ENCODE measurements at places on chromosomes 2 and 18.

DNA sequence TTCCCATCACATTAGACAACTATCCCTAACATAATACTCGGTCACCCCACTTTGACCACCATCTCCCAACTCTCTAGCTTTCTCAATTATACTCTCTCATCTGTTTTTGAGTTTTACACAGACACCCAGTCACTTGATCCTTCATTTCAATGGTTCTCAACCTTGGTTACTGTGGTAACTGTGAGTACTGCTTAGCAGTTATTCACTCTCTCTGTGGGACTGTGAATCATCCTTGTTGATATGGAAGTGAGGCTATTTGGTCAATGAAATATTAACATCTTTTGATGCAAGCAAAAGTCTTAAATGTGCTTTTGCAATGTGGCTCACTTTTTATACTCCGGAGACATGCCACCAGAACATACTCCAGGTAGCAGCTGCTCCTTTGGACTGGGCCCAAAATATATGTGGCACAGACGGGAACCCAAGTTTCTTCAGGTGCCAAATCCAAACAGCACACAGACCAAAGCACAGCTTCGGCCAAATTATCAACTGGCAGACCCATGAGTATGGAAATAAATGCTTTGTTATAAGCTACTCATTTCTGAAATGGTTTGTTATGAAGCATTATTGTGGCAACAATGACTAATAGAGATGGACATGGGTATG lies 75.0 kb upstream of the SLC25A52 start:
- DNase-seq: peak; percentile 27

- peak; percentile 31 for DNase-seq
These were observed 118.2 kb upstream of the NOL4 start for GRCh38 chr18:34342960-34343359.

- no peak for DNase-seq
These were observed 67.5 kb downstream of the PDE1A start for GRCh38 chr2:182359027-182359989.

DNA sequence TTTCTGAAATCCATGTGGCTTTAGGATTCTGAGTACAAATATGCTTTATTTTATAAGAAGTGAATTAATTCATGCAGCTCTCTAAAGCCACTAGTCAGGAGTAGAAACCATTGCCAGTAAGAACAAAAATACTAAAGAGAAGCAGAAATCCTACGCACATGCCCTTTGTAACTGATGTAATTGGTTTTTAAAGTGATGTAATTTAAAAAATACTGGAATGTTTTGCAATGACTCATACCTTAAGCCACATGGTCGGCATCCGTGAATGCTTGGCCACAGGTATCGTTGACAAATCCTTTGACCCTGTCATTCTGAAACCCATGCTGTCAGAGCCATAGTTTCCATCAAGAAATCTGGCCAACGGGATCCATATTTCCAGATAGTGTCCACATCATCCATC lies 213.3 kb downstream of the ACKR3 start:
- DNase-seq: no peak

DNA sequence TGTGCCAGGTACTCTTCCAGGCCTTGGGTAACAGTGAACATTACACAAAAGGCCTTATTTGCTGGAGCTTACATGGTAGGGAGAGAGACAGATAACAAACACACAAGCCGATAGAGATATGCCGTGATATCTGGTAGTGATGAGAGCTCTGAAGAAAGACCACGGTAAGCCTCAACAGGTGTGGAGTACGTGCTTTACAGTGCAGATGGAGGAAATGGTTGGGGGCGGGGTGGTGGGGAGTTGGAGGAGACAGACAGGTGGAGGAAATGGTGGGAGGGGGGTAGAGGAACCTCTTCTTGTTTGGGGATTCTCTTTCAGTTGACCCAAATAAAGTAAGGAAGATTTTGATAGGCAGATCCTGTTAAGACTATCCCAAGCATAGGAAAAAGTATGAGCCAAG lies 141.1 kb upstream of the ALPP start:
- no peak for DNase-seq

GRCh38 chr2:159515441-159515840 lies 100.9 kb downstream of the BAZ2B start:
- DNase-seq: no peak

DNA sequence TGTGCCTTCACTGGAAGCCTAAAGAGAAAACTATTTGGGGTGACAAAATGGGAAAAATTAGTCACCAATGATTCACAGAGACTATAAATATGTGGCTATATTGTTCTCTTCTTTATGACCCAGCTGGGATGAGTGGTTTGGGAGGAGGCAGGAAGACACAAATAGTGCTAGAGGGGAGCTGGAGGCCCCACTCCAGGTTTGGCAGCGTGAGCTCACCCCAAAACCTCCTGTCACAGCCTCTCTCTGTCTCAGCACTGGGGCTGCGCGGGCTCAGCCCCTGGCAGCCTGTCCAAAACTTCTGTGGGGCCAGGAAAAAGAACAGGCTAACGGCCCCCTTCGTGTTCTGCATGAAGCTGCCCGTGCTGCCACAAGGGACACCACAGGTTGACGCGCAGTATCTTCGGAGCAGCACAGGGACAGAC lies 73.2 kb upstream of the LCLAT1 start:
- DNase-seq: no peak

GRCh38 chr2:159290289-159290907 lies 3.9 kb upstream of the WDSUB1 start:
- DNase-seq: peak; percentile 82

GRCh38 chr2:134336921-134337320 lies 83.0 kb downstream of the MGAT5 start:
- no peak for DNase-seq

DNA sequence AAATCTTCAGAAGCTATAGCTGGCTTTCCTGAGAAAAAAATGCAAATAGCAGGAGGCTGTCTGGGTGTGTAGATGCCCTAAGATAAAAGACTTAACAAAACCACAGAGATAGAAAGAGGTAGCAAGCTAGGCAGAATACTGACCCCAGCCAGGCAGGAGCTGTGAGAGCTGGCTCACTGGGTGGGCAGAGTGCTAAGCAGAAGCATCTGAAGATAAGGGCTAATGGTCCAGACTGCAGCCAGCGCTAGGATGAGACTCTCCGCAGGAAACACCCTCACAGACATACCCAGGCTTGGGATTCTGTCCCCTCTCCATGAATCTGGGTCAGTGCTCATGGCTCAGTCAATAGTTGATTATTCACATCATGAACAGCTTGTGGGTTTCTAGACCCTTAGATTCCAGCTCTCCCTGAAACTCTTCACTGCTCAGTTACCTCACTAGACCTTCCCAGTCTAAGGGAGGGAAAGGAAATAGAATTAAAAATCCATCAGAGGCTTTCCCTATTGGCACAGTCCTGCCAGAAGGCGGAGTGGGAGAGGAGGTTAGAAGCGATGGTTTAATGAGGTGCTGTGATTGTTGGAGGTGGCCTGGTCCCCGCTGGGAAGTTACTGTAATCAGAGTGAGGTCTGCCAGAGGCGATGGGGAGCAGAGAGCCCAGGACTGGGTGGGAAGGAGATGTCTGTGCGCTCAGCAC lies 21.4 kb upstream of the CCBE1 start:
- no peak for DNase-seq

- no peak for DNase-seq
These were observed 460 bp upstream of the ZBTB7C start for GRCh38 chr18:48409591-48410094.

- DNase-seq: no peak
These were observed 134.5 kb downstream of the NCKAP5 start for GRCh38 chr2:133433455-133434451.

- no peak for DNase-seq
These were observed 248.7 kb upstream of the TNP1 start for GRCh38 chr2:217108575-217109027.

- no peak for DNase-seq
These were observed 16.5 kb upstream of the MARCO start for GRCh38 chr2:118925476-118925875.

GRCh38 chr2:239283961-239284795 lies 116.6 kb downstream of the HDAC4 start:
- DNase-seq: no peak

- DNase-seq: peak; percentile 55
These were observed 104.2 kb downstream of the CCDC85A start for GRCh38 chr2:56287974-56288373.

GRCh38 chr2:190352668-190353536 lies 9.5 kb downstream of the INPP1 start:
- no peak for DNase-seq

DNA sequence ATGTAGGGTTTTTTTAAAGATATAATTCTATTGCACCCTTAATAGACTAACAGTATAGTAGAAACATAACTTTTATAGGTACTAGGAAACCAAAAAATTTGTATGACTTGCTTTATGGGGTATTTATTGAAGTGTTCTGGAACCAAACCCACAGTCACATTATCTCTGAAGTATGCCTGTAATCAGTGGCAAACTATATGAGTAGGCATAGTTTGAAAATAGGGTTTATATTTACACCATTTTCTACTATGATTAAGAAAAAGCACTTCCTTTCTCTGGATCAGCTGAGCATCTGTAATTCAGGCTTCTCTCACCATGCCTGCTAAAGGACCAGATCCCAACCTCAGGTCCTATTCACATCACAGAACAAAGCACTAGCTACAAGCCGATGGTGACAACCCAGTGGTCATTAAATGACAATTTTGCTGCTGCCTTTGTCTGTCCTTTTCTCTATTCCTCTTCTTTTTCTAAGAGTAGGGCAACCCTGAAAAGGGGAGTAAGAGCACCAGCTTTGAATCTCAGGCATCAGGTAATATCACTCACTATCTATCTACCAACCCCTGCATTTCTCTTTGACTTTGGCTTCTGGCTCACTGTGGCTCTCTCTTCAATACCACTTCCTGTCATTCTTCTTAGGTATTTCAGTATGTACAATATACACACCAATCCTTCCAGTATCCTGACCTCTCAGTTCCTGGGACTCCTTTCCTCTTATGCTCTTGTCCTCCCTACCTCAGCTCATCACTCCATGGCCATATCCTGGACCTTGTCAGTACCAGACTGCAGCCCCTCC lies 14.4 kb downstream of the NEMP2 start:
- DNase-seq: no peak

GRCh38 chr2:232666051-232666805 lies 30.9 kb upstream of the GIGYF2 start:
- no peak for DNase-seq

GRCh38 chr18:32469691-32470459 lies 807 bp downstream of the GAREM1 start:
- no peak for DNase-seq

DNA sequence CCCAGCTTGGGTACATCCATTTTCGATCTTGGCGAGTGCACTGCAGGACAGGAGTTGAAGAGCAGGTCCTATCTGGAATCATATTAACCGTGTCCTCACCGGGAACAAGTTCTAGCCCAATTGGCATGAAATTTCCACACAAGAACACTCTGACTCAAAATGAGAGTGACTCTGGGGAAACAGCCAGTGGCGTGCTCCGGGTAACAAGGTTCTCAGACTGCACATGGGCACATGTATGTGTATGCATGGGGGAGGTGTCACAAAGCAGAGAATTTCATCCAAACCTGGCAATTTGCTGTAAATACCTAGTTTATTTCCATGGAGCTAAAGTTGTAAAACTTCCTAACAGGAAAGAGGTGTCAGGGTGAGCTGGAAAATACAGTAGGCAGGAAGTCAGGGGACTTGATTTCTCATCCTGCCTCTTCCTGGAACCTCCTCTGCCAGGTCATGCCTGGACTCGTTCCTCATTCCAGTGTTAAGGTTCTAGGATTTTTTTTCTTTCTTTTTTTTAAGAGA lies 1.7 kb downstream of the TUBB6 start:
- no peak for DNase-seq

- peak; percentile 67 for DNase-seq
These were observed 23.5 kb downstream of the COMMD1 start for GRCh38 chr2:61928826-61929461.

DNA sequence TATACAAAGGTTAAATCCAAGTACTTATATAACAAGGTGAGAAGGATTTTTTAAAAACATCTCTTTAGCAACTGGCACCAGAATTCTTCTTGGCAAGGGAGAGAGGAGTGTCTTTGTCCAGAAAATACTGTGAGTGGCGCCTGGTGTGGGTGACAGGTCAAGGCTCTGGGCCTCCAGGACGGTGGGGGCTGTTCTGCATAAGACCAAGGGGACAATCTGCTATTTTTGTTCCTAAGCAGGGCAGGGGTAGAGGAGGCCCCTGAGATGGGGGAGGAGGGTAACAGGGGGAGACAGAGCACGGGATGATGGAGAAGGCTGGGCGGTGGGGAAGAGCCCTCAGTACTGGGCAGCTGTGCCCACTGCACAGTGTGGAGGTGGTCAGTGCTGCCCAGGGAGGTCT lies 51.6 kb upstream of the TAF1B start:
- no peak for DNase-seq

- DNase-seq: no peak
These were observed 137.7 kb downstream of the ALPK2 start for GRCh38 chr18:58491113-58491696.

- no peak for DNase-seq
These were observed 86.7 kb upstream of the CTAGE1 start for GRCh38 chr18:22504251-22505030.

DNA sequence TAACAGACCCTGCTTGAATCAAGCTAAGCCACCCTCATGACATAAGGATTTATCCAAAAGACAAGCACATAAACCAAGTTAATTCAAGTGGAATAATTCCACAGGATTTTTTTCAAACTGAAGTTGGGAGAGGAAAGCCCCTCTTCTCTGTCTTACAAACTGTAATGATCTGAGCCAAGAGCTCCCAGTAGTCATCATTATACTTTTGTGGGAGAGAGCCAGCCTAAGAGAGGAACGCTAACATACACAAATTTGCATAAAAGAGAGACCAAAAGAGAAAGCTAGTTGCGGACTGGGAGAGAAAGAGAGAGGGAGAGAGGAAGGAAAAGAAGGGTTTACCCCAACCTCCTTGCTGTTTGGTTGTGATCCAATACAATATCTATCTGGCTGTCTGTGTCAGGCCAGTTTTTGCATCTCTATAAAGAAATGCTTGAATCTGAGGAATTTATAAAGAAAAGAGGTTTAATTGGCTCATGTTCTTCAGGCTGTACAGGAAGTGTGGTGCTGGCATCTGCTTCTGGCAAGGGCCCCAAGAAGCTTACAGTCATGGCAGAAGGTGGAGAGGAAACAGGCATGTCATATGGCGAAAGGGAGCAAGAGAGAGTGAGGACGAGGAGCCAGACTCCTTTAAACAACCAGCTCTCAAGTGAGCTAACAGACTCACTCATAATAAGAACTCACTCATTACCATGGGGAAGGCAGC lies 20.8 kb upstream of the PUM2 start:
- no peak for DNase-seq

DNA sequence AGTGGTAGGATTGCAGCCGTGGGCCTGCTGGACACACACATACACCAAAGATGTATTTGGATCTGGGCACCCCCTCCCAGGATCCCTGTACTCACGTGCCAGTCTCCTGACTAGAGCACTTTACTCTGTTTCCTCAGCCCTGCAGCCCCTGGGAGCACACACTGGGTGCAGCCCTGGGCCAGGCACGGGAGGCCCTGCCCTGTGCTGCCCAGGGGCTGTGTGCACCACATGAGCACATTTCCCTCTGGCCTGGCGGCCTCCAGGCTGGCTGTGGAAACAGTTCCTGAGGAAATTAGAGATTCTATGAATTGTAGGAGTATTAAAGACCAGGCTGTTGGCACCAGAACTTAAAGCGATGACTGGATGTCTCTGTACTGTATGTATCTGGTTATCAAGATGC lies 45.4 kb downstream of the BCL2L11 start:
- DNase-seq: no peak

- DNase-seq: no peak
These were observed 236.4 kb downstream of the TNS1 start for GRCh38 chr2:217766356-217766755.
